ENCODE measurements at places on chromosomes 1 and 21.
A peak's percentile ranks its signal among the peaks of the same experiment; 100 is the strongest.

GRCh38 chr1:119987112-119987511 is 82.3 kb downstream of the NOTCH2 start:
- no peak for DNase-seq

GRCh38 chr1:164787834-164788231 is 228.8 kb downstream of the PBX1 start:
- DNase-seq = no peak

- no peak for DNase-seq
These were observed 118.6 kb upstream of the PPP2R5A start for GRCh38 chr1:212166644-212167043.

DNA sequence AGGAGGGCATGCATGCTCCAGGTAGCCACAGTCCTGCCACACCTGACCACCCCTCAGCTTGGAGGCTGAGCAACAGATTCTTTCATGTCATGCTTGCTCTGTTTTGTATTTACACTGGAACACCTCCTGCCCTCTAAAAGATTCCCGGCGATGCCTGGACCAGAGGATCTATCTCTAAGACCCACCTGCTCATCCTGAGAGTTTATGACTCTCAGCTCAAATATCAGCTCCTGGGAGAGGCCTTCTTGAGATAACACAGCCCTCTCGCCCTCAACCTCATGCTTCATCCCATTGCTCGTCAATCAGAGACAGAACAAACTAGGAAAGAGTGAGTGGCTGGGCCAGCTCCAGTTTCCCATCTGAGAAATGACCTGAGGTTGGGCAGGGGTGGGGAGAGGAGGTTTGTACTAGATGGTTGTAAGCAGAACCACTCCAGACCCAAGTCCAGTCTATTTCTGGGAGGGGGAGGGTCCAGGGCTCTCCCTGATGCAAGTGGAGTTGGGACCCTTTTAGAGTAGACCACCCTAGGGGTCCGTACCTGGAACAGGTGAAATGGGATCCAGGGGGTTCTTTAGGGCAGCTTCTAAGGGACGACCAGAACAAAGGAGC is 524.5 kb downstream of the MATN1 start:
- DNase-seq = peak; percentile 6

DNA sequence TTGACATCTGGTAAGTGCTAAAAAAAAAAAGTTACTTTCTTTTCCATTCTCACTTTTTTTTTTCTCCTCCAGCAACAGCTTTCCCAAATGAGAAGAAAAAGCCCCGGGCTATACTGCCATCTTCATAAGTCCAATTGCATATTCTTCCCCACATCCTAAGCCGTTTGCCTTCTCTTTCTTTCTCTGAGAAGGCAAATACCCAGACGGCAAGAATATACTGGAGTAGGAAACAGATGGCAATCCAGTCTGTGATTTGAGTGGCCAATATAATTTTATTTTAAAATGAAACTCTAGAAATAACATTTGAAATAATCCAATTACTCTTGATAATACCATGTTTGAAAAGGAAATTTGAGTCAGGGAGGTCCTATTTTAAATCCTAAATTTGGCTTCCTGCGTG is 44.6 kb upstream of the GREM2 start:
- no peak for DNase-seq

GRCh38 chr1:45820173-45820572 is 16.8 kb downstream of the MAST2 start:
- DNase-seq = no peak

DNA sequence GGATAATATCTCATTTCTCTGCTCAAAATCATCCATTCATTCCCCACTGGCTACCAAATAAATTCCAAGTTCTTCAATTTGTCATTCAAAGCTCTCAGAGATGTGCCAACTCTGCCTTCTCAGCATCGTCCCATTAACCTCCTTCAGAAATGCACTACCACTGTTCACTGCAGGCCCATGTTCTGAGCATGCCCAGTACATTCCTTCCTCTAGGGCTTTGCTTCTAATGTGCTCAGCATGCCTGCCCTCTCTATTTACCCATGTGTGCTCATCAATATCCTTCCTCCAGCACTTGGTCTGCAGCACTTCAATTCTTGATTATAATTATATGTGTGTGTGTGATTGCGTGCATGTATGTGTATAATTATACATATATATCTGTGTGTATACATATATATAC is 36.1 kb upstream of the RGS8 start:
- DNase-seq = no peak

- DNase-seq = no peak
These were observed 266.2 kb upstream of the PLXNA2 start for GRCh38 chr1:208510192-208510952.

DNA sequence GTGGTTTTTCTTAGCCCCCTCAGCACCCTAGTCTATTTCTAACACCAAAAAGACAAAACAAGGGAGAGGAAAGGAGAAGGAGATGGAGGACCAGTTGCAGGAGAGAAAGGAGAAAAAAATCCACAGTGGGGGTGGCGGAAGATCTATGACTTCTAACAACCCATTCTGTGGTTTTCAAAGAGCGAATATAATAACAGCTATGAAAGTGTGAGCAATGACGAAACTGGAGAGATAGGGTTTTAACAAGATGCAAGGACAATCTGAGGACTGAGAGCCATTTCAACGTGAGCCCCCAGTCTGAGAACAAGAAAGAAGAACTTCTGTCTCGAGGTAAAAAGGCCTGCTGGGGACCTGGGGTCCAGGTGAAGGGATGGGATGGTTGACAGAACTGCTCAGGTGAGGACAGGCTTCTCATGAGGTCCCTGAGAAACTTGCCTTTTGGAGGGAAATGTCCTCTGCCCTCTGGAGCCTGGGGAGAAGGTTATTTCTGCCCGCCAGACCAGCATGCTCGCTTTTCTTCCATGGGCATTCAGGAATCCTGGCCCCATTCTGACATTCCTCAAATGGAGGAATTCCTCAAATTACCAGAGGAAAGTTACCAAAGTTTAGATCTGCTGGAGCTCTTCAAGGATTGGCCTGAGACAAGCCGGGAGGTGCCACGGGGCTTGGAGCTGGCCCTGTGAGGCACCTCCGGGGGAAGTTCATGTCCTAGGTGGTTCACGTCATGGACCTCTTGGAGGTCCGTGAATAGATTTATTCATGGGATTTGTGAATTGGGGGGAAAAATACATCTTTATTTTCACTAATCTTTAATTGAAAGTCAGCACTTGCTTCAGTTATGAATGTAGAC is at the start of gene CD160:
Gene CD160, plus strand, starts transcription at position 270 of the 850 bp plus-strand sequence. CDS start 8,829 bp downstream, outside the sequence.
- no peak for DNase-seq
